ENCODE measurements at places on chromosomes 3 and 15.

DNA sequence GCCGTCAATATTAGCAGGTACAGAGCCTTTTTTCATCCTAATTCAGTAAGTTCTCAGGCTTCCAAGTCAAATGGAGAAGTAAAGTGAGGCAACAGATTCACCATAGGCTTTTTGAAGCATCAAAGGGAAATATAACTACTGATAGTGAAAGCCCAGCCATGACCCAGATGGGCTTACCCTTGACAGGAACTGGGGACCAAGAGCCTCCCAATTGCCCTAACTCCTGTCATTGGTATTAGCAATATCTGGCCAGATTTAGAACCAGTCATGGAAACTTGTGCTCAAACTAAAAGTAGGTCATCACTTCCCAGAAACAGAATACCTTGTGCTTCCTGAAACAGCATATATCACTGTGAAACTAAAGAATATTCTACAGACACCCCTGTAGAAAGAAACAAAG lies 33.0 kb downstream of the NME9 start:
- no peak for DNase-seq

DNA sequence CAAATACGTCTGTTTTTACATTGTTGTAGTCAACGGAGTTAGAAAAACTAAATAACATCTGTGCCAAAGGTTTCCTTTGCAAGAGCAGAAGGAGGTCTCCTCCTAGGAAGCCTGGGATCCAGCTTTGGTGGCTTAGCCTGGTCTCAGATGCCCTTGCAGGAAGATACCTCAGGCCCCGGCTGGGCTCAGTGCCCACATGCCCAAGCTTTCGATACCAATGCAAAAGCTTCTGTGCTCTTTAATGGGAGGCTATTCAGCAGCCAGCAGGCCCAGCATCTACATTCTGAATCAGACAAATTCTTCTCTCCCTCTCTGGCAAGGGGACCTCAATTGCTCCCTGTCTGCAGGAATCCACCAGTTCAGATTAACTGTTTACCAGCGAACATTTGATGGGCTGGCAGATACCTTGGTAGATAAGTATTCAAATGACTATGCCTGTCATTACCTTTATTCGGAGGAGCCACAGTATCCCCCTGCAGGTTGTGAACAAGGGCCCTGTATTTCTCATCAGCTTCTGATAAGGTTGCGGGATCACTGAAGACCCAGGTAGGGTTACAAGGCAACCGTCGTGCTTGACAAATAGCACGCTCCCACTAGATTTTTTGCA lies 180.1 kb upstream of the KBTBD8 start:
- DNase-seq: no peak

DNA sequence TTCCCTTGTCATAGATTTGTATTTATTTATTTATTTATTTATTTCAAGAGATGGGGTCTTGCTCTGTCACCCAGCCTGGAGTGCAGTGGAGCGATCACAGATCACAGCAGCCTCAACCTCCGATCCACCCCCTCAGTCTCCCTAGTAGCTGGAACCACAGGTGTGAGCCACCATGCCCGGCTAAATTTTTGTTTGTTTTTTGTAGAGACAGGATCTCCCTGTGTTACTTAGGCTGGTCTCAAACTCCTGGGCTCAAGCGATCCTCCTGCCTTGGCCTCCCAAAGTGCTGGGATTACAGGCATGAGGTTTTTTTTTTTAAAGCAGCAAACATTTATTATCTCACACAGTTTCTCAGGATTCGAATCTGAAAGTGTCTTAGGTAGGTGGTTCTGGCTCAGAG lies 2.5 kb downstream of the TTBK2 start:
- no peak for DNase-seq

DNA sequence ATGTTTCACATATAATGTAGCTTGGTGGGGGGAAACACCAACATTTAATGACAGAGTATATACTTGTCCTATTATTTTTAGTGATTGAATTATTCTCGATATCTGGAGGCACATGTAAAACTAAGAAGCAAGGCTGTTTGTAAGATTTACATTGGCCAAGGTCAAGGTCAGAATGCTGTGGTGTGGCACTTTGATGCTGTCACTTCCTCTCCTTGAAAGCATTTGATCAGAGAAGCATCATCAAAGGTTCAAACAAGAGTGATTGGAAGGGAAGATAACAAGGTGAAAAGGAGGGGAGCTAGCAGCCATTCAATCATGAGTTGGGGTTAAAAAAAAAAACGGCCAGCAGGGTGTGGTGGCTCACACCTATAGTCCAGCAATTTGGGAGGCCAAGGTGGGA lies 26.4 kb downstream of the RTF1 start:
- DNase-seq: no peak

DNA sequence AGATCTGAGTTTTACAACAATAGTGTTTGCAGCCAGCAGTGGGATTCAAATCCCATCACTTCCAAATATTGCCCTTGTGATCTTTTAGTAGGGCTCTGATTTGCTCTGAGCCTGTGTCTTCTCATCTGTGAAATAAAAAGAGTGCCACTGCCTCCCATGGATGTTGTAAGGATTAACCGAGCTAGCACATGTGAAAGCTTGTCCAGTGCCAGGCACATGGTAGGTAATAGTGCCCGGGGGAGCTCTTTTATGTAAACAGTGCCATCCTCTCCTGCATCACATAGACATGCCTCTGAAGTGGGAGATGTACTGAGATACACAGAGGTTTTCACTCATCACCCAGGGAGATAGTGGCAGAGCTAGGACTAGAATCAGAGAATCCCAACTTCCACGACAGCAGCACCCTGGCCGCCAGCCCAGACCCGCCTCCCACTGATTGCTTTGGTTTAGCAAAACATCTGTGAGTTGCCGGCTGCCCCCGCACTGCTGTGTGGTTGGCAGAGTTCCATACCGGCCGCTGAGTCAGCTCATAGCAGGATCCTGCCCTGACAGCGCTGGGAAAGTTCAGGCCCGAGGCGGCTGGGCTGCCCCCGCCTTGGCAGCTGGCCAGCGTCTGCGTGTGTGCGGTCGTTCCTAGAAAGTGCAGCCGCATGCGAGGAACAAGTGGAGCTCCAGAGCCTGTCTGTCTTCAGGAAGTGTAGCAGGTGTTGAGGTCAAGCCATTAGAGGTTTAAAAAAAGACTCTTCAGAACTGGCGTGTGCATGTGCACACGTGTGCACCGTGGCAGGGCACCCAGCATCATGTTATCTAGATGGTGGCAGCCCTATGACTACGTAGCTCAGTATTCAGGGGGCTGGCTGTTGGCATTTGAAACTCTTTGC lies 5.0 kb downstream of the ARID3B start:
- DNase-seq: peak; percentile 100

DNA sequence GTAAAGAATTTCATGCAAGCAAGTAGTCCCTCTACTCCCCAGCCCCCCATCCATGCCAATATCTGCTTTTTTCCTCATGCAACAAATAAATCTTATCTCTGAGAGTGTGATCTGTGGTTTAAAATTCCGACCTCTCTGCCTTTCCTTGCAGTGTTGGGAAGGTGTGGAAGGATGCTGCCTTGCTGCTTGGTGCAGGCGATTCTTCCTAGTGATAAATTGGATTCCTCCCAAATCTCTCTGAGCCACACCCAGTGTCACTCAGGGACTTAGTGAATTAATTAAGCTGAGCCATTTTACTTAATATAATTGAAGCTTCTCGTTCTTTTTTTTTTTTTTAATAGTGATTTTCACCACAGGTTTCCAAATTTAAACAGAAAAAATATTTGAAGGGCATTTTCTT lies 3.4 kb downstream of the GAP43 start:
- DNase-seq: no peak

GRCh38 chr15:95503640-95504225 lies 826.8 kb upstream of the NR2F2 start:
- no peak for DNase-seq

DNA sequence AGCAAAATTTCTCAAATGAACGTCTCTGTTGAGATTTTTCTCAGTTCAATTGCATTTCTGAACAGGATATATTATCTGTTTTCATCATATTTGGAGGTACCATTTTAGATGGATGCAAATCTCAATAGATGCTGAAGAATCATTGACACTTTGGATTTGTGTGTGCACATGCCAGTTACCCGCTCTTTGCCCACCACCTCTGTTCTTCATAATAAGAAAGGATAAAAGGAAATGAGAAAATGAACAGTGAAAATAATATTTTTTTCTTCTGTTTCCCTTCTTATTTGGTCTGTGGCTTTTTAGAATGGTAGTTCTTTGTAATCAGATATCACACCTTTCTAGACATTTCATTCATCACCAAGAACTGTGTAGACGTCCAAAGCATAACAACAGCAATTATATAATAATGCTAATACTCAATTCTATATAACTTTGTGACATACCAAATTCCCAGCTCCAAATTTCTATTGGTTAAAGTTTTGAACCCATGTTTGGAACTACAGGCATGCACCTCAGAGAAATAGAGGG lies 256.7 kb upstream of the SATB1 start:
- no peak for DNase-seq

GRCh38 chr3:31185062-31185357 lies 290.5 kb upstream of the GADL1 start:
- no peak for DNase-seq

Data from IMR-90 (cell line).